Omental fat pad (tissue), 4 donors: ENCODE measurements at places on chromosomes 4 and X.

DNA sequence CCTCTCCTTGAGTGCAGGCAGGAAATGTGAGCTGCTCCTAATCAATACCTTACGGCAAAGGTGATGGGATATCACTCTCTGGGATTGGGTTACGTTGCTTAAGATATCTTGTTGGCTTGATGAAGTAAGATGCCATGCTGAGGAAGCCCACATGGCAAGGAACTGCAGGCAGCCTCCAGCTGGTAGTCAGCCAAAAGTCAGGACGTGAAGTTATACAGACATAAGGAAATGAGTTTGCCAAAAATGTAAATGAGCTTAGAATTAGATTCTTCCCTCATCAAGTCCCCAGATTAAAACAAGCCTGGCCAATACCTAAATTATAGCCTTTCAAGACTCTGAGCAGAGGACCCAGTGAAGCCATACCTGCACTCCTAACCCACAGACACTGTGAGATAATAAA lies 155.0 kb downstream of the QDPR start:
- DNase-seq: no peak

- DNase-seq: no peak
These were observed 47.2 kb downstream of the AFAP1 start for GRCh38 chr4:7892212-7893019.

DNA sequence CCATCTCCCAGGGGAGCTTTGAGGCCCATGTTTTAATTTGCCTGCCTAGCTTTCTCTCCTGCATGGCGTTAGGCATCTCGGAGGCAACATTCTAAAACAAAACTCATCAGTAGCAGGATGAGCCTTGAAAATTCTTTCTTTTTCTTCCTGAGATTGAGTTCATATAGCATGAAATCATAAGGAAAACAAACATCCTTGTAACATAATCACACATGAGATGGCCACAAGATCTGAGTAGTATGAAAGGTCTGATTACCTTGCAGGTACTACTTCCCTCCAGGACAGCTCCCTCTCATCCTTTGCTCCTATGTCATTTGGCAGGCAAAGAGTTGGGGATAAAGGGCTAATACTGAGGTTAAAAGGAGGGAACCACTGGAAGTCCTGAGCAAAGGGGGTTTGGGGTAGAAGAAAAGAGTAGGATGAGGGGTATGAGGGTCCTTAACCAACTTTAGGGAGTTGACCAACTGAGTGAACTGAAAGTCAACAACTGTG lies 37.5 kb upstream of the CXCL8 start:
- no peak for DNase-seq

DNA sequence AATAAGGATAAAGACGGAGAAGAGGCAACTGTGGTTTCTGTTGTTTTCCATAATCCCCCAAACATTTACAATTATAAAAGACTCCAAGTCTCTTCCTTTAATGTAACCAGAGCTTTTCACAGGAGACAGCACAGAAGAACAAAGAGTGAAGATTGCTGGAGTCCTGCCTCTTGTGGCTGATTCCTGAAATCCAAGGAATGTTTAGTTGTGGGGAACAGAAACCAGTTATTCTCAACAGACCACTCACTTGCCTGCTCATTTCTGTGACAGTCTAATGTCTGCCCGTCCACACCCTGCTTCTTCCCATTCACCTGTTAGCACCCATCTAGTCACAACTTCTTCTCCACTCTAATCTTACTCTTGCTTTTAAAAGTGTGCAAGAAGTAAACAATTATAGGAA lies 12.1 kb downstream of the TEX13B start:
- no peak for DNase-seq

- no peak for DNase-seq
These were observed 110.4 kb upstream of the EDNRA start for GRCh38 chr4:147370473-147370872.

- no peak for DNase-seq
These were observed 34.3 kb upstream of the GRPR start for GRCh38 chrX:16089086-16089485.

DNA sequence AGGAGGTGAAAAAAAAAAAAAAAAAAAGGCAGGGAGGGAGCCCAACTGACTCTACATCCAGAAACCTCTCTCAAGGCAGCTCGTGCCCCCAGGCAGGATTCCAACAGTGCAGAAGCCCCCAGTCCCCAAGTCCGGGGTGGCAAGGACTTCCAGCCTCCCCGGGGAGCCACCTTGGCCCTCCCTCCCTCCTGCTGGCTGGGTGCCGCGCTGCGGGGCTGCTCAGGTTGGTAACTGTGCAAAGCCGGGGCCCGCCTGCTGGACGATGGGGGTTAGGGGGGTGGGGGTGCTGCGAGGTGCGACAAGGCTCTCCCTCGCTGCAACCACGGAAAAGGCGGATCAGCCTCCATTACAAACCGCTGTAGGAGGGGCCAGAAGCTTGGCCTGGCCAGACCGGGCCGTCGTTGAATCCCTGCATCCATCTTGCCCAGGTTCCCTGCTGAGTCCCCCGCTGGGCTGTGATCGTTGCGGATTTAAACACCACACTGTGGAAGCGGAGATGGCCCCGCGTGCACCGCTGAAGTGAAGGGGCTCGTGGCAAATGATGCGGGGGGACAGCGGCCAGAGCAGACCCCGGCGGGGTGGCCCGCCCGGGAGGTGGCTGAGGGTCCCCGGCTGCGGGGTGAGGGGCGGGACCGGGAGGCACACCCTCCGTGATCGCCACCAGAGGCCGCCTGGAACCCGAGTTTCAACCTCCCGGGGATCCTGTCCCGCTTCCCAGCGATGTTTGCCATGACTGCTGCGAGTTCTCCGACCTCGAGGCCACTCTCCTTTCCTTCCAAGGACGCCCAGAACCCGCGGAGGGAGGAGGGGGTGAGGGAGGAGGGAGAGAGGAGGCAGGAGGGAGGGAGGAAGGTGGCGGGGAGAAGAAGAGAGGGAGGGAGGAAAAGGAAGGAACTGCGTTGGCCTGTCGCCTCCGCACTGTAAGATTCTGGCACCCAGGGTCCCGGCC lies 58.0 kb upstream of the DDX3X start:
- no peak for DNase-seq

- DNase-seq: no peak
These were observed 112.2 kb upstream of the PSAPL1 start for GRCh38 chr4:7546809-7547367.
